ENCODE measurements at places on chromosomes 16 and 17.

DNA sequence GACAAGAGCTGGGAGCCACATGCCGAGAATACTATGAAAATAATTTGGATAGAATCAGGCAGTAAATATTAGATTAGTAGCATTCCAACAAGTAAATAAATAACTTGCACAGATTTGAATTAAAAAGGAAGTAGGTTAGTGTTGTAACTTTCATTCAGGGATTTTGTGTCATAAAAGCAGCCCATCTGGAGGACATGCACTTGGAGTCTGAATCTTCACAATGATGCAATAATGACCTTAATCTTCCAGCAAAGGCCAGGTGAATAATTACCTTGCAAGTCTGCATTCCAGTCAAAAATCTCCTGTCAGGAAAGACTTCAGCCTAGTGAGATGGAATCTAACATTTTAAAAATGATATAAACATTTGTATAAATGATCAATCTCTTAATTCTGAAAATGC, 518.1 kb downstream of the KCNJ2 start:
- no peak for DNase-seq

- no peak for DNase-seq
These were observed 69.6 kb downstream of the PLXDC1 start for GRCh38 chr17:39081851-39082250.

DNA sequence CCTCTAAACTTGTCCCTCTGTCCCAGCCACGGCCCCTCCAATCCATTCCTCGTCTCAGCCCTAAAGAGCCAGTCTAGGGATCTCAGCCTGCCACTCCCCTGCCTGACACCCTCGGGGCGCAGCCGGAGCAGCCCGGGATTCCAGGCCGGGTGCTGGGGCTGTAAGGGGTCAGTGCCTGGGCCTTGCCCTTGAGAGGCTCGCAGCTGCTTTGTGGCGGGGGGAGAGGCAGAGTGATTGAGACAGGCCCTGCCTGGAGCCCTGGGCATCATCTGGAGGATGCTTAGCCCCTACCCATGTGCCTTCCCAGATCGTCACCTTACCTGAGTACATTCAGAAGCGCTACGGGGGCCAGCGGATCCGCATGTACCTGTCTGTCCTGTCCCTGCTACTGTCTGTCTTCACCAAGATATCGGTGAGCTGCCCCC, 8.3 kb downstream of the SLC5A10 start:
- DNase-seq = peak; percentile 3

DNA sequence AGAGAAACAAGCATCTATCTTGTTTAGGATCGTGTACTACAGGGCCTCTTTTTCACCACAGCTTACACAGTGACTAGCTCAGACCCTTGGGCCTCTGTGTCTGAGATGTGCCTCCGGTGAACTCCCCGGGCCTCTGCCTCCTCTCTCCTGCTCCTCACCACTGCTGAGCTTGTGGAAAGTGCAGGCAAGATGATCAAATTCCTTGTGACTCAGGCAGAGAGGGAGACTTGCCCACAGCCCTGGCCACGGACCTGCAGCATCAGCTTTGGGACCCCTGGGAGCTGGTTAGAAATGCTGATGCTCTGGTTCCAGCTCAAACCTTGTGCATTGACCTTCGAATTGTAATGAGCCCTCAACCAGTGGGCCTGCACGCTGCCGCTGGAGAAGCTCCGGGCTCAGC, 79.8 kb downstream of the ZDHHC7 start:
- DNase-seq = no peak

DNA sequence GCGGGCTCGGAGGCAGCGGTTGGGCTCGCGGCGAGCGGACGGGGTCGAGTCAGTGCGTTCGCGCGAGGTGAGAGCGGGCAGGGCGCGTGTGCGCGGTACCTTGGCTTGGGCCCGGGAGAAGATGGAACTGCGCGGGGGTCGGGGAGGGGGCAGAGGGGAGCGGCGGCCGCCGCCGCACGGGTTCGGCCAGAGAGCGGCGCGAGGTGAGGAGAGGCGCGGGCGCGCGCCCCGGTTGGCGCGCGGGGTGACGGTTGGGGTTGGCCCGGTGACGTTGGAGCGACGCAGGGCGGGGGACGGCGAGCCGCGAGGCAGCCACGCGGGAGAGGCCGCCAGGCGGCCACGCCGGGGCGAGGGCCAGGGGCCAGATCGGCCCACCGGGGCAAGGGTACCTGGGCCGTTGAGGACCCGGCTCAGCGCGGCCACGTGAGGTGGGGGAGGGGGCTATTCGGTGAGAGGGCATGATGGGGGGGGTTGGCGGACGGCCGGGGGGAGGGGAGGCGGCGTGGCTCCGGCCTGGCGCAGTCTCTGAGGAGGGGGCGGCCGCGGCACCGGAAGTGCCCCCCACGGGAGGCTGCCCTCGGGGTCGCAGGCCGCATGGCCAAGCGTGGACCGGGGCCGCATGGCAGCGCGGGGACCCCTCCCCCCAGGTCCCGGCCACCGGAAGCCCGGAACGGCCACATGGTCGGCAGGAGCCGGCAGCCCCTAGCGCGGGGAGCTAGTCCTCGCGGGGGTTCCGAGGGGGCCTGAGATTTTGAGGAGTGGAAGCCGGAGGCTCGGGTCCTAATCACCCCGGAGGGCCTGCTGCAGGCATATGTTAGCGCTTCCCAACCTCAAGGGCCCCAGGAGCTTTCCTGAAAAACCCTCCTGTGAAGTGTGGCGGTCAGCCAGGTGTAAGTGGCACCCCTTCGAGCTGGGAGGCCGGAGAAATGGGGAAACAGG, 527 bp downstream of the EIF5A start:
- no peak for DNase-seq

Data from GM12892 (cell line).